ENCODE measurements at places on chromosomes 7 and 10.
A peak's percentile ranks its signal among the peaks of the same experiment; 100 is the strongest.

DNA sequence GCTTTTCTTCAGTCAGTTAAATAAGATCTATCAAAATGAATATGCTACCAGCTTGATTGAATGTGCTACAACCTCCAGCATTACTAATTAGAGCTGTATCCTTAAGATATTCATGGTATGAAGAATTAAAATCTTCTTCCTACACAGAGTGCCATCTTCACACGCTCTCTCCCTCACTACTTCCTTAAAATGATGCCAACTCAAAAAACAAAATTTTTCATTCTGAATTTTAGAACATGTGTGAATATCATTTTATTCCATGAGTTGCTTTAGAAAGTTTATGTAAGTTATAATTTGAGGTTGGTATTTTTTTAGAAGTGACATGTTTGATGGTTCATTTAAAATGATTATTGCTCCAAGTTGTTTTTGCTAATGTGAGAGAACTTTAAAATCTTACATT is 407.5 kb upstream of the CELF2 start:
- DNase-seq: no peak

DNA sequence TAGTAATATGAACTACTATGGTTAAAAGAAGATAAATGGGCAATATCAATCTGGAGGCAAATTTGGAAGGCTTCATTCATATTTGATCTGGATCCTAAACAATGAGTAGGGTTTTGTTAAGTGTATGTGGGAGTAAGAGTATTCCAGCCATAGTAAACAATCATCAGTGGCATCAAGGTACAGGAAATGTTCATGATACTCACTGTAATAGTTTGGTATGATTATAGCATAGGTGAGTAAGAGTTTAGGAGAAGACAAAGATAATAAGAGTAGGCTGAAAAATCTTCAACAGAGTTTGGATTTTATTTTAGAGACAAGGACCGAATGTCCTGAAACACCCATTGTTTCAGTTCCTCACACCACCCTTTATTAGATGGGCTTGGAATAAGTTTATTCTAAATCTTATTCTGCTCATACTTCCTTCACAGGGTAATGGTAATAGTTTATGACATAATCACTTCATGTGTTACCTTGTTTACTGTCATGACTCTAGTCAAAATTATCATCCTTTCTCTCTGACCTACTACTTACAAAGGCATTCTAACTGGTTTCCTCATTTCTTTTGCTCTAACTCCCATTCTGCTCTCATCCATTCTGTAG is 38.9 kb downstream of the BRAF start:
- DNase-seq: no peak

- DNase-seq: no peak
Observed at GRCh38 chr7:82593780-82594179, 150.2 kb upstream of the CACNA2D1 start.

DNA sequence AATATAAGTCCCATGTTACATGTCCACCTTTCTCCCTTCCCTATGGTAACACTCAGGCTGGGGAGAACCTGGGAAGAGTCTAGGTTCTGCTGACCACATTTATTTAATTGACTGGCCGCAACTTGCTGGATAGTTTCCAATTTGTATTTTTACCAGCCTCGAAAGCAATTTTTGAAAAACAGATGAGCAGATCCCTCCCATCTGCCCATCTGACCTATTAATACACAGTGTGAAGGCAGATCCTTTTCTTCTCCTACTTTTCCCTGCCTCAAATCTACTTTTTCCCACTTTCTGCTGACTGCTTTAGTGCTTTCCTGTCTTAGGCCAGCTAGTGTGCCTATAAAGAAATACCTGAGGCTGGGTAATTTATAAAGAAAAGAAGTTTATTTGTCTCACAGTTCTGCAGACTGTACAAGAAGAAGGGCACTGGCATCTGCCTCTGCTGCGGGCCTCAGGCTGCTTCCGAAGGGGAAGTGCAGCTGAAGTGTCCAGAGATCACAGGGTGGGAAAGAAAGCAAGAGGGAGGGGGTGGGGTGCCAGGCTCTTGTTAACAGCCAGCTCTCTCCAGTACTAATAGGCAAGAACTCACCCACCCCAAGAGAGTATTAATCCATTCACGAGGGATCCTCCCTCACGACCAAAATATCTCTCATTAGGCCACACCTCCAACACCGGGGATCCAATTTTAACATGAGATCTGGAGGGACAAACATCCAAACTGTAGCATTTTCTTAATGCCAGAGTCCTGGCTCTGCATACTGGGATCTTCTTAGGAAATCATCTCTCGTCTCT is 336.0 kb upstream of the IGFBP3 start:
- DNase-seq: no peak

GRCh38 chr7:140079121-140079536 is 16.4 kb upstream of the PARP12 start:
- DNase-seq: no peak

GRCh38 chr7:41481353-41481752 is 221.5 kb downstream of the INHBA start:
- DNase-seq: no peak

DNA sequence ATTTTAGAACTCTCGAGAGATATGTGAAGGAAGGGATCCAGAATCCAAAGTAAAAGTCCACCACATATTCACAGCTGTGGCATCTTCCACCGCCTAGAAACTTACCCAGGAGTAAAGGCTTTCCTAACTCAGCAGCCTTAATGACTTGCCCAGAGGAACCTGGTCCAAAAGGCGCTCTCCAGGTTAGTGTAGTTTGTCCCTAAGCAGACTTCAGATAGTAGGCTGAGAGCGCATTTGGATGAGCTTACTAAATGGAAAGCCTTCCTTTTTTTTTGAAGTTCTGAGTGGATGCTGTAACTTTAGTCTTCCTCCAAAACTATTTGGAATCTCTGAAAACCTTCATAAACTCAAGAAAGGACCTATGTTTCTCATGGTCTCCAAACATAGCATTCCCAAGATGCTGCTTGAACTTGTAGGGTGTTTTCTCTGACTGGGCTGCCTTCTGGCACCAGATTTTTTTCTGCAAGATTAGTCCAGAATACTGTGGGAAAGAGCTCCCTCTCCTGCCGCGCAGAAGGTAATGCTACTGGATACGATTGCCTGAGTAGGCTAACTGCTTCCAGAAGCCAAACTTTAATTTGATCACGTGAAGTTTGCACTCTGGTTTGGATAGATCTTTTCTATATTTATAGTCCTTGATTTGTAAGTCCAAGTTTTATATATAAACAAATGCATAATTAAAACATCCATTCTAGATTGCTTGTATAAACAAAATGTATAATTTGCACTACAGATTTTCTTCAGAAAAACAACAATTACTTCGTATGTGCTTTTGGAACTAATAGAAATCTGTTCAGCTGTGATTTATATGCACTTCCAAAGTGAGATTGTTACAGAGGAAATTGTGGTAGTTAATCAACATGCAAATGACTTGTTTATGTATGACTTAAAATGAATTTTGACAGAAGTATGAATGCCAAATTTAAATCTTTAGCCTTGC is 19.6 kb upstream of the GPR37 start:
- DNase-seq: no peak

GRCh38 chr7:111074748-111075146 is 16.2 kb upstream of the LRRN3 start:
- no peak for DNase-seq

- DNase-seq: no peak
Observed at GRCh38 chr7:37141742-37142141, 306.9 kb downstream of the ELMO1 start.

- no peak for DNase-seq
Observed at GRCh38 chr10:75565286-75566251, 134.1 kb downstream of the LRMDA start.

- no peak for DNase-seq
Observed at GRCh38 chr7:152887778-152888177, 128.2 kb downstream of the ACTR3B start.

DNA sequence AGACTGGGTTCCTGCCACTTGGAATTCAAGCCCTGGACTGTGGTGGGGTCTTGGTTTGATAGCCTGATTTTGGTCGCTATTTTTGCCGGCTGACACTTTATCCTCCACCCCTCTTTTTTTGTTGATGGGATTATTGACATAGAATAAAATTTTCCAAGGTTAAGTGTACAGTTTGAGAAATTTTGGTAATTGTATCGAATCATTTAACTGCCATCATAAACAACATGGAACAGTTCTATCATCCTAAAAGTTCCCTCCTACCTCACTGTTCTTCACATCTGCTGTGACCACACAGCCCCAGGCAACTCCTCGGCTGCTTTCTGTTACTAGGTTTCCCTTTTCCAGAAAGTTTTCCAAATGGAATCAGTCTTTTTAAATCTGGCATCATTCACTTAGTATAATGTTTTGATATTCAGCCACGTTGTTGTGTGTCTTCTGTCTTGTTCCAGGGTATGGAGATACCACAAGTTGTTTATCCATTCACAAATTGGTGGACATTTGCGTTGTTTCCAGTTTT is 50.6 kb upstream of the STEAP1B start:
- no peak for DNase-seq

DNA sequence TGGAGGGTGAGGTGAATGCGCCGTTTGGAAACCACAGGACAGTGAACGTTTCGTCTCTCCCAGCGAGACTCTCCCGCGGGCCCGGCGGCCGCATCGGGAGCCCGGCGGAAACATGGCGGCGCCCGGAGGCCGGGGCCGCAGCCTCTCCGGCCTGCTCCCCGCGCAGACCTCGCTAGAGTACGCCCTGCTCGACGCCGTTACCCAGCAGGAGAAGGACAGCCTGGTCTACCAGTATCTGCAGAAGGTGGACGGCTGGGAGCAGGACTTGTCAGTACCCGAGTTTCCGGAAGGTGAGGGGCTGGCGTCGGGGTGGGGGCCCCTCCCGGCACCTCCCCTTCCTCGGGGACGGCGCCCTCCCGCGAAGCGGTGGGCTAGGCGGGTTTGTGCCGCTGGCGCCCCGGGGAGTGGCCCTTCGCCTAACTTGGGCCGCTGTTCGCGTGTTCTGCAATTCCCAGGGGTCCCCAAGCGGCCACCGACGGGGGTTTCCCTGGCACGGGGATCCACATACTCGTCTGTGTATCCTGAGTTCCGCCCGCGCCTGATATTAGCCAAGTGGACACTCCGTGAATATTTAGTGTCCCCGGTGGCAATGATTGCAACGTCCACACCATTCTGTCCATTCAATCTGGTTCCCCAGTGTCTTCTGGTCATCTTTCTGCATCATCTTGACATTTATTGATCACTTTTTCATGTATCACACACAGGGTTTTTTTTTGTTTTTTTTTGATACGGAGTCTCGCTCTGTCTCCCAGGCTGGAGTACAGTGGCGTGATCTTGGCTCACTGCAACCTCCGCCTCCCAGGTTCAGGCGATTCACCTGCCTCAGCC is 514 bp downstream of the NHLRC2 start:
- peak; percentile 57 for DNase-seq

DNA sequence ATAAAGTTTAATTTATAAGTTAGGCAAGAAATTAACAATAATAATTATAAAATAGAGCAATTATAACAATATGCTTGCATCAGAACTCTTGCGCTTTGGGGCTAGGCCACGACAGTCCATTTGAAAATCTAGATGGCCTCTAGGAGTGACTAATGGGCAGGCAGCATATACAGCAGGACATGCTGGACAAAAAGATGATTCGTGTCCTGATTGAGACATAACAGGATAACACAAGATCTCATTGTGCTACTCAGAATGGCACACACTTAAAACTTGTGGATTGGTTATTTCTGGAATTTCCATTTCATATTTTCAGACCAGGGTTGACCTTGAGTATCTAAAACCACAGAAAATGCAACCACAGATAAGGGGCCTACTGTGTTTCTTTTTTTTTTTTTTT is 27.5 kb downstream of the CTNNA3 start:
- no peak for DNase-seq

GRCh38 chr7:150996376-150997074 is 5.7 kb downstream of the NOS3 start:
- DNase-seq: no peak

DNA sequence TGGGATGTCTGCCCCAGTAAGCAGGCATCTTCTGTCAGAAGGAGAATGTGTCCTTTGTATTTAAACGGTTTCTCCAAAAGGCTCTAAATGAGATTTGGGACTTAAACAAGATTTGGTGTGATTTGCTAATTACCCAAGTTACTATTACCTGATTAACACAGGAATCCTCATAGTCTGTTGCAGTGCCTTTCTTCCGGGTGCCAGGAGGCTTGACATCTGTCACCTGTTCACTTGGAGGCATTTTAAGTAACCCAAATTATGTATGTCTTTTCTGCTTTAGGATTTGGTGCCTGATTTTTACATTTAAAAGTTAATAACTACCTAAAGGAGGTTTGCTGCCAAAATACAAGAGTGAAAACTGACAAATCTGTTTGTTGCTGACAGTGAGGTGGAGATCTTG is 587.9 kb upstream of the GALNT17 start:
- no peak for DNase-seq

DNA sequence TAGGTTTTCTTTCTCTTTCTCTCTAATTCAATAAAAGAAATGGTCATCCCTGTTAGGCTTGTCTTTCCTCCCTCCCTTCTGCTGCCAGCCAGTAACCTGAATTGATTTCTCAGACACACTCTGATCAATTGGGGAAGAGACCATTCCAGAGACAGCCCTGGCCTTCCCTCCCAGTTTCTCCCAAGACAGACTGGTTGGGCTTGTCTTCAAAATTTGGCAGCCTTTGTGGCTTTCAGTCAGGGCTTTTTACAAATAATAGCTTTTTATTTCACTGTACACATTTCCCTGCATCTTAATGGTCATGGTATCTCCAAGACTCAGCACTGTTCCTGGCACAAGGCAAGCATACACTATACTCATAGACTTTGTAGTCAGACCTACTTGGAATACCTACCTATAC is 33.9 kb downstream of the BCAP29 start:
- DNase-seq: no peak

DNA sequence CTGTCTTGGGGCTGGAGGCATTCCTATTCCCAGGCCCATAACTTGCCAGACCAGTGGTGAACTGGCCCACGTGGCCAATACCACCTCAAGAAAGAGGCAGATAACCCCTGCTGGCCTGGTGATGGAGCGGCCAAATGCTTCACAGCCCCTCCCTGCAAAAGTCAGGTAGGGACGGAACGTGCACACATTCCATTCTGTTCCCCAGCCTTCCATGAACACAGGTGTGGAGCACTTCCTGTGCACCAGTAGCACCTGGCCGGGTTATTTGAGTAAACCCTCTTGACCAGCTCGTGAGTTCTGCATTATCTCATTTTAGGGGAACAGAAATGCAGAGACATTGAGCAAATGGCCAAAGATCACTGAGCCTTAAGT is 134.4 kb downstream of the SH3PXD2A start:
- DNase-seq: no peak
